ENCODE measurements at places on chromosomes 7 and 10.

- no peak for DNase-seq
Measured at GRCh38 chr7:80466636-80467035, 45.2 kb downstream of the GNAT3 start.

DNA sequence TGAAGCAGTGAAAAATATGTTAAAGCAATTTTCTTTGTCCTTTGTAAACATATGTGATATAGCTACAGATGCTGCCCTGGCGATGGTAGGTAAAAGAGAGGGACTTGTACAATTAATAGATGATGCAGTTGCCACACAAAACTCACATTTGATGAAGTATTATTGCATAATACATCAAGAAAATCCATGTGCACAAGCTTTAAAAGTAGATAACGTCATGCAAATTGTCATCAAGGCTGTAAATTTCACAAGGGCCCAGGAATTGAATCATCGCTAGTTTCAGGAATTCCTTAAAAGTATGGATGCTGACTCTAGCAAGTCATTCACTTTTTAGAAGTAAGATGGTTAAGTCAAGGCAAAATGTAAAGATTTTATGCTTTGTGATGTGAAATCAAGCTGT, 10.0 kb downstream of the CYP3A5 start:
- DNase-seq = no peak

- no peak for DNase-seq
Measured at GRCh38 chr7:9856668-9857067, 1117.0 kb upstream of the PHF14 start.

GRCh38 chr7:27822245-27822644, 82.3 kb downstream of the TAX1BP1 start:
- DNase-seq = no peak

DNA sequence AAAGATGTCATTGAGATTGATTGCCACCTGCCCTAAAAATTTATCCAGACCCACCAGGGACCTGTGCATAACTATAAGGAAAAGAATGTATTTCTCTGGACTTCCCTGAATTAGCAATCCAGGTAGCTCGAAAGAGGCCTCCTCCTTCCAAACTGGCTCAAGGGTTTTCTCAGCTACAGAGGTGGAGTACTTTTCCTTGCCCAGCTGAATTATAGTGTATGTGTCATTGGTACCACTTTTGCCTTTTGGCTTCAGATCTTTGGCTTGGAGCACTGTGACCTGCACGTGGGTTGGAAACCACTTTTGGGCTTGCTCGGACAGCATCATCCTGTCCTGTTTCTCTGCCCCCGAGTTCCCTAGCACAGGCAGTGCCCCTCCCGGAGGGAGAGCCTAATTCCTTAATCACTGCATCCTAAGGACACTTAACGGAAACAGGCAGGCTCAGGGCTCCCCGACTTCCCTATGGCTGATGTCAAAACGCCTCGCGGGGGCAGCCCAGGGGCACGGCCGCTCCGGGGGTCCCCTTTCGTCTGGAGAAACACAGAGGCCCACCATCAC, 825 bp downstream of the RAB11FIP2 start:
- peak; percentile 31 for DNase-seq

- DNase-seq = no peak
Measured at GRCh38 chr10:124267231-124267885, 151.4 kb downstream of the OAT start.

DNA sequence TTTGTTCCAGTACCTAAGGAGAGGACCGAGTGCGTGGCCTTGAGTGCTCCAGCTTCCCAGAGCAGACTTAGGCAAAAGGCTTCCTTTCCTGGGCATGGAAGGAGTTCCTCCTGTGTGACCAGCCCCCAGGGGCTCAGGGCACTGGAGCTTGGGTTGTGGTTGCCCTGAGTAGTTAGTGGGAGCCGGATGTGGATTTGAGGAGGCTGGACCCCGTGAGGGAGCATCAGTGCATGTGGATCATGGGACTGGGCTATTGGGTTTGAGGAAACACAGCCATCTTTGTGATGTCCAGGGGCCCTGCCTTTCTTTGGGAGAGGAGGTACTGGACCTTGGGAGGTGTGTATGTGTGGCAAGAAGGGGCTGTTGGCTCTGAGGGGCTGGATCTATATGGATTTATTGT, 8.4 kb downstream of the LRMDA start:
- DNase-seq = no peak

DNA sequence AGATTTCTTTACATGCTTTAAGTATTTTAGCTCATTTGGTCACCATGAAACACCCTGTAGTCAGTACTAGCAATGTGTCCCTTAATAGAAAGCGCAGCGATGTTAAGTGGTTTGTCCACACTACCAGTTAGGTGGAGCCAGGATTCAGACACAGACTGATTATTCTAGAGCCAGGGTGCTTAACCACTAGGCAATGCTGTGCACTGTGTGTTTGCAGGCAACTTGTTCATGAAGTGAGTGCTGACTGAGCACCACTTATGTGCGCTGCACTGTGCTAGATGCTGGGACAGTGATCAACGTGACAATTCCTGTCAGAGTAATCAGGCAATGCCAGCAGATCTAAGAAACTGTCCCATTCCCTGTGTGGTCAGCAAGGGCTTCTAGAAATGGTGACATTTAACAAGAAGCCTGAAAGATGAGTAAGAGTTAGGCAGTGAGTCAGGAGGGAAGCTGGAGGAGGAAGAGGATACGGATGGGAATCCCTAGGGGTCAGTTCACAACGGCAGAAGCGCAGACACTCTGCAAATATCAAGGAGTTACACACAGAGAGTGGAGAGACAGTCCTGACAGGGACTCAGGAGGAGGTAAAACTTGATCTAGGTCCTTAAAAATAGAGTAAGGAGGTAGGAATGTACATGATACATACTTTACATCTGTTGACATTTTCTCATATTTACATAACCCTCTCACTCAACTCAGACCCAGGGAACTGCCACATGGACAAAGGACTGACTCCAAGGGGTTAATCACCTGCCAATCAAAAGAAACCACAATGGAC, 69.7 kb upstream of the EGR2 start:
- no peak for DNase-seq

- DNase-seq = peak; percentile 15
Measured at GRCh38 chr7:42014625-42015618, 222.1 kb downstream of the GLI3 start.

DNA sequence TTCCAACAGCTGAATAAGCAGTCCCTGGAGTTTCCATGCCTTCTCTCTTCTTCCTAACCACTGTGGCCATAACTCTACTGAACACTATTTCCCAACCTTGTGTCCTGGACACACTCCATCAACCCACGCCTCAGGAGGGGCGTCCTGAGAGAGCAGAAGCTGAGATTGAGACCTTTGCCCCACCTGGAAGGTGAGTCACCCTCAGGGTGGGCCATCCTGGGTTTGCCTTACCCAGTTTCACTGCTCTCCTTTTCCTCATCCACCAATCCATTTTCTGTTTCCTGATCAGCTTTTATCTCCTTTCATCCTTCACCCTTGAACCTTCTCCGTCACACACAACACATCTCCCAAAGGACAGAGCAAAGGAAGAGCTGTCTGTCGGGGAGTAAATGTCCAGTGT, 91.4 kb downstream of the TMEM130 start:
- no peak for DNase-seq

- no peak for DNase-seq
Measured at GRCh38 chr7:132112106-132112505, 464.2 kb downstream of the PLXNA4 start.

- no peak for DNase-seq
Measured at GRCh38 chr7:155363852-155364600, 66.3 kb downstream of the INSIG1 start.

DNA sequence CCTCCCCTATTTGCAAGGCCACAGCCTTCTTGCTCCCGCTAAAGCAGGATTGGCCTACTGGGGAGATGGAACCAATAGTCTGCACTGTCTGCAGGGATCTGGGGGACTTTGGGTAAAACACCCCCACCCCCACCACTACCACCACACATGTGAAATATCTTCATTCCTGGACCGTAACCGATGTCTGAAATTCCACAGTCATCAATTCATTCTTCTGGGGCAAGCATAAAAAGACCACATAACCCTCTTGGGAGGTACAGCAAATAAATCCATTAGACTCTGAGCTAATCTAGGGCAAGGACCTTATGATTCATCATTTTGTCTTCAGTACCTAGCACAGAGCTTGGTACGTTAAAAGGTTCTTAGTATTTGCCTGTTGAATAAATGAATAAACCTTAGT, 307.8 kb downstream of the GPAM start:
- DNase-seq = no peak

DNA sequence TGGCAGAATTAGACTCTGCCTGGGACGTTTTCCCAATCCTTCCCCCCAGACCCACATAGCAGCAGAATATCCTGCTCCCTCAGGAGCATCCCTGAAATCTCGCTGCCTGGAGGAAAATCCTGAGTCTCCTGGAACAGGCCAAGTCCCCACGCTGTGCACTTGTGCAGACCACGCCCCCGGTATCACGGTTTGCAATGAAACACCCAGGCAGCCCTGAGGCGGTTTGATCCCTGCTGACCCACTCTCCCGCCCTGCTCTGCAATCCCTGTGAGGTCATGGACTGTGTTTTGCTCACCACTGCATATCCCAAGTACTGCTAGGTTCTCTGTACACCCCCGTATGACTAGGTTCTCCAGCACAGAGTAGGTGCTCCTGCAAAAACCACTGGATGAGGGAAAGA, 411.8 kb upstream of the MGMT start:
- DNase-seq = no peak

DNA sequence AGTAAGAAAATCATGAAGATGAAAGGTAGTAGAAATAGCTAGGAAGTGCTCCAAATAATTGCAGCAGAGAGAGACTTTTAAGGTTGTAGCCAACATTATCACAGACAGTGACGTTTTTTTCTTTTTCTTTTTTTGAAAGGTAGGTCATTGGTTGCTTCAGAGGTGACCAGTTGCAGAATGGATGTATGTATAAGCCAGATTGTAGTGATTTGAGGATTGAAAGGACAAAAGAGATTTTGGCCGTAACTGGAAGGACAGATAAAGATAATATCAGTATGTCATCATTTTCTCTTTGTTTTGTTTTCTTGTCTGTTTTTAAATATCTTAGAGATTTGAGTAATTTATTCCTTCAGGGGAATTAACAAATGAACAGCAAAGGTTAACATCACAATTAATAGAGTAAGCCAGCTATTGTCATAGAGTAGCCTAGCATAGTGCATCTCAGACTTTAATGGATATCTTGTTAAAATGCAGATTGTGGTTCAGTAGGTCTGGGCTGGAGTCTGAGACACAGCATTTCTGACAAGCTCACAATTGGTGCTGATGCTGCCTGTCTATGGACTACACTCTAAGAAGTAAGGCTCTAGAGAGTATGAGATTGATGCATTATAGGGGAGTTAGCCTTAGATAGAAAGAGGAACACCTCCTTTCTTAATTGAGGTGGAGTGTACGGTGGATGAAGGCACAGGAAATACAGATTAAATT, 28.3 kb downstream of the CDK13 start:
- no peak for DNase-seq

- DNase-seq = no peak
Measured at GRCh38 chr7:70018700-70019099, 420.4 kb downstream of the AUTS2 start.

DNA sequence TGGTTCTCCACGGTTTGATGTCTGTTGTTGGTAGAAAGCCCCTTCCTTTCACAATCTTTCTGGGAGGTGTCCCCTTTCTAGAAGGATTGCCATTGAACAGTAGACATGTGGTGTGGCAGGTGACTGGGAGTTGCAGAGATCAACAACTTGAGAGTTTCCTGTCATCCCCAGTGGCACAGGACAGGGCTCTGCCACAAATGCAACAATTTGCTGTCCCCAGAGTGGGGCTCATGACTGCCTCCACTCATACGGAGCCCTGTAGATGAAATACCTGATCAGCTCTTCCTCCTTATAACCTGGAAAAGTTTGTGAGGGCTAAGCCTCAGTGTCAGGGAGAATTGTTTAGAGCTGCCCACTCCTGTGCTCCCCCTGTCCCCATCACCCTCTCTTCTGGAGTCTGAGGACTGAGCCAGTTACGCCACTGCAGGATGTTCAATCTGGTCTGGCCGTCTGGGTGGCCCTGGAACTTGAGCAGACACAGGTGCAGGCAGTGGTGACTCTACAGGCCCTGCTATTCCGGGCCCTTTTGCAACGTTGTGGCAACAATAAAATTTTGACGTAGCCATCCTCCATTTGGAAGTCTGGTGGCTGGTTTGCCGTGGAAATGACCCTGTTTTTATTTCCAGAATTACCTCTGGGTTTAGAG, 6.5 kb downstream of the DBNL start:
- DNase-seq = no peak

DNA sequence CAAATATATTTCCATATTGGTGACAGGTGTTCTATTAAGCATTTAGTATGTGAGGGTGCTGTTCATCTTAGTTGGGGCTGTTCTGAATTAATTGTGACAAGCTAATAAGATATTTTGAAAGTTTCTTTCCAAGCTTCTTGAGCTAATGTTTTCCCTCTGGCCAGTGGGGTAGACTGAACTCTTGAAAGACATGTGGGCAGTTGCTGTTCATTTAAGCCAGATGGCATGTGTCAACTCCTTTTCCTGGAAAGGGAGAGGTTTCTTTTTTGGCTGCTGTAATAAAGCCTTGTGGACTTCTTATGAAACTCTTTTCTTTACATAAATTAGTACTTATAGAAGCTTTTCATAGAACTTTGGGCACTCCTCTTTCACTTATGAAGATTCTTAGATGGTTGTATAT, 21.7 kb downstream of the RAB18 start:
- no peak for DNase-seq

DNA sequence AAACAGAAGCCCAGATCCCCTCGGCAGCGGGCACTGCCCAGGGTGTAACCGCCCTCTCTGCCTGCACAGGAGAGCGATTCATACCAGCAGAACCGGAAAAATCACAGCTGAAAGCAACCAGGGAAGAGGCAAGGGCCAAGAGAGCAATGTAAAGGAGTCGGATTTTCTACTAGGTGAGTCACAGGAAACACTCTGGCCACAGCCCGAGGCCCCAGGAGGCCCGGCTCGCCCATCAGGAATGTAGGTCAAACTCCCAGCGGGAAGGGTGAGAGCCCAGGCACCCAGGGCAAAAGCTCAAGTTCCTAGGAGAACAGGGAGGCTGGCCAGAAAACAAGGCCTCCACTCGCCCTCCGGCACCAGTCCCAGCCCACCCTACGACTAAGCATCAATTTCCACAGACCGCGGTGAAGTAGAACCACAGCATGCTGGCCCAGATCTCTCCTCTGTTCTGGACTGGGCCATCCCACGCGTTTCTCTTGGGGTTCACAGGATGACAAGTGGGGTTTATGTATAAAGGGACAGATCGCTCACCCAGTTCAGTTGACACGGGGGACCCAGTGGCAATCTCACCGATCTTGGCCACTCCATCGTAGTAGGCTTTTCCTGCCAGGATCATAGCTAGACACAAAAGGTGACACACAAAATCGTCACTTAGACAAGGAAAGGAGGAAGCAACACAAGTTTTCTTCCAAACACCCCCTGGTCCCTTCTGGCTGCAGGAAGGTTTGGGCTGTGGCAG, 46.2 kb downstream of the BAIAP2L1 start:
- DNase-seq = no peak

- peak; percentile 69 for DNase-seq
Measured at GRCh38 chr10:125149036-125149679, 11.2 kb downstream of the CTBP2 start.

GRCh38 chr10:103859161-103860086, 4.0 kb upstream of the SH3PXD2A start:
- DNase-seq = no peak

GRCh38 chr7:71329030-71329660, 197.2 kb downstream of the GALNT17 start:
- DNase-seq = no peak

All from NCI-H2081 (cell line).